ENCODE measurements at places on chromosomes 11 and 22.

DNA sequence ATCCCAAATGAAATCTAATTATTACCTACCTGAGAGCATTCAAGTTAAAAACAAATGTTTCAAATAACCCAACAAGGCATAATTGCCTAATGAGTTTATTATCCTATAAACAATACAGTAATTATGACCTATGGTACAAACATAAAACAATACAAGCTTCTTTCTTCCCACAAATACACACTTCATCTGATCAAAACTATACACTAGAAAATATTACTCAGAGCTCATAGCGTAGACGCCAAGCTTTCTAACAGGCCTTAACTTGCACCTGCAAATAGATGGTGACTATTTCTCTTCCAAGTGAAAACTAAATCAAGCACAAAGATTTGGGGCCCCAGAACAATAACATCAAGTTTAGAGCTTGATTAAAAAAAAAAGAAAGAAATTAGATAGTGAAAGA is 78.1 kb downstream of the SOX6 start:
- no peak for DNase-seq

- DNase-seq: peak; percentile 99
Measured at GRCh38 chr22:36329254-36330078, 58.3 kb downstream of the MYH9 start.

DNA sequence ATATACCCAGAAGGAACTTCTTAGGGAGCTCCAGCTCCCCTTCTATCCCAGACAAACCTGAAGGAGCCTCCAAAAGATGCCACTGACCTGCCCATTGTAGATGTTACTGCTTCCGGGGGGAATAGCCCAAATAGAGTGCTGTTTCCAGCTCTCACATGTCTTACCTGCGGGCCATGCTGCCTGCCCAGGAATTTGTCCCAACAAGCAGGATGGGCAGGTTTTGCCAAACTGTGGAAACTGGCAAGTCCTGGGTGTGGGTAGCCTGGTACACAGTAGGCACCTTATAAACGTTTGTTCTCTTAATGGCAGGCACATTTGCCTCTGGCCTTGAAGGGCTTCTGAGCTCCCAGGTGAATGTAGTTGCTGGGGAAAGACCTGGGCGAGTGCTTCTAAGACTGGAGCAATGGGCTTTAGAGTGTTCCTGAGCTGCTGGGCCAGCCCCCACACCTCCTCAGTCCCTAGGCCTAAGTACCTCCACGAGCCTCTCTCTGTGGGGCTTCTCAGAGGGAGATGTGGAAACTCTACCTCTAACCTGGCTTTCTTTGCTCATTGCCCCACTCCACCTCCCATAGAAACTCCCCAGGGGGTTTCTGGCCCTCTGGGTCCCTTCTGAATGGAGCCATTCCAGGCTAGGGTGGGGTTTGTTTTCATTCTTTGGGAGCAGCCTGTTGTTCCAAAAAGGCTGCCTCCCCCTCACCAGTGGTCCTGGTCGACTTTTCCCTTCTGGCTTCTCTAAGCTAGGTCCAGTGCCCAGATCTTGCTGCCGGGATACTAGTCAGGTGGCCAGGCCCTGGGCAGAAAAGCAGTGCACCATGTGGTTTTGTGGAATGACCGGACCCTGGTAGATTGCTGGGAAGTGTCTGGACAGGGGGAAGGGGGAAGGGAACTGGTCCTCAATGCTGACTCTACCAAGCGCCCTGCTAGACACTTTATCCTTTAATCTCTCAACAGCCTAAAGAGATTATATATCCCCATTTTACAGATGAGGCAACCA is 37.2 kb downstream of the LIMK2 start:
- DNase-seq: no peak

GRCh38 chr11:65212226-65212801 is 30.6 kb downstream of the CAPN1 start:
- DNase-seq: no peak

GRCh38 chr11:35932681-35933319 is 11.1 kb upstream of the LDLRAD3 start:
- DNase-seq: peak; percentile 36

DNA sequence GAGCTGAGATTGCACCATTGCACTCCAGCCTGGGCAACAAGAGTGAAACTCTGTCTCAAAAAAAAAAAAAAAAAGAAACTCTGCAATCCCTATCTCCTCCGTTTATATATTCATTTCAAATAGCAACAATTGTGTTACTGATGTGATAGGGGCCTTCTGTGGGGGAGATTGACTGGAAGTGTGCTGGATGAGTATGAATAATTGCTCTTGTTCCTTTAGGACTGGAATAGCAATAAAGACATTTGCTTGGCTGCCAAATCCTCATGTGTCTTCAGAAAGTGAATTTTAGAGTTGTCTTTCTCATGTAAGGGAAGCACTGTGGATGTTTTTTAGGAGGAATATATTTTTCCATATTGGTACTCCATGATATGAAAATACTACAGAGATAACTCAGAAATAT is 21.1 kb upstream of the ME3 start:
- DNase-seq: no peak

DNA sequence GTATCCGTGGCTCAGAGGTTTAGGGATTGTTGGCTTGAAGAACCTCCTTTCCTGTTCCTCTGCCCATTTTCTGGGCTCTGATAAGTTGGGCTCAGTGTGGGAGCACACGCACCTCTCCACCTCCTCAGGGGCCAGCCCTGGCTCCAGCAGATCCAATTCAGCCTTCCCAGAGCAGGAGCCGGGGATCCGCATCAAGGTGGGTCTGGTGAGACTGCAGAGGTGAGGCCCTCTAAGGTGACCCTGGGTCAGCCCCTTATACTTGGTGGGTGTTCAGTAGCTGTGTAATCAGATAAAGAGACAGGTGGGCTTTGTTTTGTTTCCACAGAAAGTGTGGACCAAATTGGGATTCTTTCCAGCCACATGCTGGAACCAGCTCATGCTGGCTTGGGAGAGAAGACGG is 1466.0 kb downstream of the TBC1D22A start:
- DNase-seq: no peak

DNA sequence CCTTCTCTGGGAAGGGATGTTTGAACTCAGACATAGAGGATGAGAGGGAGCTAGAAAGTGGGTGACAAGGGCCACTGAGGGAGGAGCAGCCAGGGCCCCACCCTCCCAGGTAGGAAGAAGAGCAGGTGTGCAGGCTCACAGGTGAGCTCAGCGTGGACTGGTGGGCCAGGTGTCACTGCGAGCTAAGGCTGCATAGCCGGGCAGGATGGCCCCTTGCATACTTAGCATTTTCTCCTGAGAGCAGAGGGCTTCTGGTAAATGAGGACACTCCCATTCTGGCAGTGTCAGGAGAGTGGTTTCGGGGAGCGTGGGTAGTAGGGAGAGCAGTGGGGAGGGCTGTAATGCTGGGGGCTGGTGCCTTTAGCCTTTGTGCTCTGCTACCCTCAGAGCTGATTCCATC is 843.4 kb downstream of the TBC1D22A start:
- DNase-seq: no peak

DNA sequence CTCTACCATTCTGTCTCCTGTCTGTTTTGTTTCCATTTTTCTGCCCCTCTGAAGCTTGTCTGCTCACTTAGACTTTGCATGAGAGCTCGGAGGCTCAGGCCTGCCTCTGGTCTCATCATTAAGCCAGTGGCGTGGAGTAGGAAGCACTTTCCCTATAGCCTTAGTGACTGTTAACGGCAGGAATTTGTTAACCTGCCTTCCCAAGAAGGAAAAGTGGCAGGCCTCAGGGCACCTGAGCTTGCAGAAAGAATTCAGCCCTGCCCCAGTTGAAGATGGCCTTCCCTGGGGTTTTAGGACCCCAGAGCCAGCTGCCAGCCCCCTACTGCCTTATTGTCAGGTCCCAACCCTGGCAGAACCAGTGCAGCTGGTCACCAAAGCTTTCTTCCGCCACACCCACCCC is 93.2 kb downstream of the PKNOX2 start:
- no peak for DNase-seq

GRCh38 chr11:123033895-123034294 is 28.0 kb downstream of the HSPA8 start:
- DNase-seq: peak; percentile 26

DNA sequence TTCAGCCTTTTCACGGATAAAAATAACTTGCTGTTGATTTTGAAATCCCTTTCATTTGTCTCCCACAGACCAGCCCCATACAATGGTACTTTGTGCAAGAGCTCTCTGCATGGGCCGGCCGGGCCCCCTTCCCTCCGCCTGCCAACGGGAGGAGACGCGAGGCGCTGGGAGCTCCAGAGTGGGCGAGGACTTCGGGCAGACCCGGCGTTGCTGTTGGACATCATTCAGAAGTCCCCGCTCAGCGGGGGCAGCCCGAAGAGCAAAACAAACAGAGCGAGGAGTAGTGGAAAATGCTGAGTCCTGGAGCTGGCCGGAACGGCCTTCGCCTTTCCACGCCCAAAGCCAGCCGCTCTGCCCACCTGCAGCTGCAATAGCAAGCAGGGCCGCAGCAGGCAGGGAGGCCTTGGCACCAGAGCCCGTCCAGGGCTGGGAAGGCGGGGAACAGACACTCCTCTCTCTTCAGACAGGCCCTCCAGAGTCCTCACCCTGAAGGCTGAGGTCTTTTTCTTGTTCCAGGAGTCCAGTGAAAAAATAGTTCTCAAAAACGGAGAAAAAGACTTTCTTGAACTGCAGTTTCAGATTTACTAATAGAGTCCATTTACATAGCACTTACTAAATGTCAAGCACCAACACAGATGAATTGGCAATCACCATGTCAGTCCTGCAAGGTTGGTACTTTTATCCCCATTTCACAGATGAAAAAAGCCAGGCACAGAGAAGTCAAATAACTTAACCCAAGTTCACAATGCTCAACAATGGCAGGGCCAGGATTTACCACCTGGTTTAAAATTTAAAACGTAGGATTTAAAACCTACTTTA is 135.5 kb downstream of the ETS1 start:
- DNase-seq: peak; percentile 58

GRCh38 chr11:102240502-102240901 is 76.8 kb upstream of the BIRC3 start:
- DNase-seq: no peak

DNA sequence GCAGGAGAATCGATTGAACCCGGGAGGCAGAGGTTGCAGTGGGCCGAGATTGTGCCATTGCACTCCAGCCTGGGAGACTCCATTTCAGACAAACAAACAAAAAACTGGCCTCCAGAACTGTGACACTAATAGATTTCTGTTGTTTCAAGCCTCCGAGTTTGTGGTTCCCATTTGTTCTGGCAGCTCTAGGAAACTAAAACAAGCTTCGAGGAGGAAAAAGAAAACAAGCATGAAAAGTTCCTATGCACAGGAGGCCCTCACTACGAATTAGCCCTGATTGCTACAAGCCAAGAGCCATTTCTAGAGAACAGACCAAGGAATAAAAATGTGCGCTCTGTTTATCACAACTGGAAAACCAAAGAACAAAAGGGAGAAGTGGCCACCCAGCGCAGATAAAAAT is 47.8 kb upstream of the SHANK2 start:
- no peak for DNase-seq

DNA sequence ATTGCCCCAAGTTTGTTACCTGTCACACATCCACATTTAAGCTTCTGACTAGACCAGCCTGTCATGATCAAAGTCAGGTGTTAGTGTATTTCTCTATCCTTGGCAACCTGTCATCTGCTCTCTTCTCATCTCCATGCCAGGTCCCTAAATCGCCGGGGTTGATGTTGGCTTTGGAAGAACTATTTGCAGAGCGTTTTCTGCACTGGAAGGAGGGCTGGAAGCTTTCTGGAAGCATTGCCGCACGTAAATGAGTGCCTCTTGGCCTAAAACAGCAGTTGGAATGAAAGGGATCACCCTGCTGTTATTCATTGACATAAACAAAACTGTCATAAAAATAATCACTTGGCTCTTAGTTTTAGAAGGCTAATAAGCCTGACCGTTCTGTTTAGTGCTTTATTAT is 1.4 kb downstream of the TTC12 start:
- DNase-seq: no peak

GRCh38 chr11:69587454-69588090 is 53.4 kb upstream of the CCND1 start:
- peak; percentile 97 for DNase-seq

- no peak for DNase-seq
Measured at GRCh38 chr11:83545494-83546260, 259.5 kb upstream of the CCDC90B start.

DNA sequence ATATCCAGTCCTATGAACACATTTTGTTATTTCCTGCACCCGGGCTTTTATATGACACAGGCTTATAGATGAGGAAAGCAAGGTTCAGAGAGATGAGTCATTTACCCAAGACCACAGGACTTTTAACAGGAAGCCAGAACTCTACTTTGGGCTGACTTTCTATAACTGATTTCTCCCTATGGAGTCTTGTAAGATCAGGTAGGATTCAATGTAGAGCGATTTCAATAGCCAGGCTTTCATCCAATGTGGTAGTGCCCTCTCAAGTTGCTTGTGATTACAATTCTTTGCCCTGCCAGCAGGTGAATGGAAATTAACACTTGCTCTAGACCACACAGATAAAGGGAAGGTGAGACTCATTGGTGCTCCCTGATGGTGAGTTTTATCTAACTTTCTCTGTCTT is 378.3 kb downstream of the INSC start:
- peak; percentile 91 for DNase-seq

DNA sequence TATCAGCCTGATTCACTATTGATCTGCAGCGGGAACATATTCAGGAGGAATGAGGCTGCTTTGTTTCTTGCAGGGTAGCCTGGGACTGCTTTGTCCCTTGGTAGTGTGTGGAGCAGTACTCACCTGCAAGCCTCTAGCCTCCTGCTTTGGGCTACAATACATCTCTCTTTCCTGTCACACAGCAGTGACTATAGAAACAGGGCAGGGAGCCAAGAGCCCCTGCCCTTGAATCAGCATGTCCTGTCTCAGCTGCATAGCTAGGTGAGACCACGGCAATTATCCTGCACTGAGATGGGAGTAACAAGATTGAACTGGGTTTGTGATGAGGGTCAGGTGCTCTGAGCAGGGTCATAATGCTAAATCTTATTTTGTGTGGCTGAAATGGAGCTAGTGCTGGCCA is 191.9 kb downstream of the NELL1 start:
- DNase-seq: no peak

GRCh38 chr11:48029681-48030290 is 49.4 kb downstream of the PTPRJ start:
- DNase-seq: no peak

GRCh38 chr22:39577900-39578299 is 7.3 kb downstream of the CACNA1I start:
- no peak for DNase-seq

GRCh38 chr11:100705447-100705846 is 18.4 kb downstream of the ARHGAP42 start:
- DNase-seq: no peak

DNA sequence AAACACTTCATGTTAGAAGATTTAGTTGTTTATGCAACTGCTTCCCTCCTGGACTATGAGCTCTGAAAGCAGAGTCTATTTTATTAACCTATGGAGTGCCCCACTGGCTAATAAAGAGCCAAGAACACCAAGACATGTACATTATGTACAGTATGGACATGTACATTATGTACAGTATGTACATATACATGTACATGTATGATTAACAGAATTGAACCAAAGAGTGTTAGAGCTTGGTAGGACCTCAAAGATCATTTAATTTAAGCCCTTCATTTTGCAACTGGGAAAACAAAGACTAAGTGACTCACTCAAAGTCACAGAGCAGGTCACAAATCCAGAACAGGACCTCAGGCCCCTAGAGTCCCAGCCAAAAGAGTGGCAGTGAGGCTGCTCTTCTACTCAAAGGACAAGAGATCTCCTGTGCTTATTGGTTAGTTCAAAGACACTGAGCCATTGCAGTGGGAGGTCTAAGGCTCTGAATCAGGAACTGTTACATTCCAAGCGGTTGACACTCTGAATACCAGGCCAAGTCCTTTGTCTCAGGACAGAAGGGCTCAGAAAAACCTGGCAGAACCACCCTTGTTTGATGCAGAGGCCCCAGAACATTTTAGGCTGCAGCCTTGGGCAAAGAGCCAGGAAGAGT is 103.8 kb downstream of the FAM168A start:
- peak; percentile 89 for DNase-seq

GRCh38 chr11:45702511-45702910 is 37.1 kb upstream of the CHST1 start:
- DNase-seq: no peak

Measured in kidney tubule cell (primary cell).